ENCODE measurements at places on chromosomes 5 and 9.
A peak's percentile ranks its signal among the peaks of the same experiment; 100 is the strongest.

GRCh38 chr9:117706421-117707116 is 2.4 kb downstream of the TLR4 start:
- peak; percentile 24 for DNase-seq

GRCh38 chr9:34782372-34782771 is 72.4 kb upstream of the CCL21 start:
- DNase-seq = no peak

GRCh38 chr9:133693703-133694529 is 44.2 kb downstream of the SARDH start:
- DNase-seq = no peak

DNA sequence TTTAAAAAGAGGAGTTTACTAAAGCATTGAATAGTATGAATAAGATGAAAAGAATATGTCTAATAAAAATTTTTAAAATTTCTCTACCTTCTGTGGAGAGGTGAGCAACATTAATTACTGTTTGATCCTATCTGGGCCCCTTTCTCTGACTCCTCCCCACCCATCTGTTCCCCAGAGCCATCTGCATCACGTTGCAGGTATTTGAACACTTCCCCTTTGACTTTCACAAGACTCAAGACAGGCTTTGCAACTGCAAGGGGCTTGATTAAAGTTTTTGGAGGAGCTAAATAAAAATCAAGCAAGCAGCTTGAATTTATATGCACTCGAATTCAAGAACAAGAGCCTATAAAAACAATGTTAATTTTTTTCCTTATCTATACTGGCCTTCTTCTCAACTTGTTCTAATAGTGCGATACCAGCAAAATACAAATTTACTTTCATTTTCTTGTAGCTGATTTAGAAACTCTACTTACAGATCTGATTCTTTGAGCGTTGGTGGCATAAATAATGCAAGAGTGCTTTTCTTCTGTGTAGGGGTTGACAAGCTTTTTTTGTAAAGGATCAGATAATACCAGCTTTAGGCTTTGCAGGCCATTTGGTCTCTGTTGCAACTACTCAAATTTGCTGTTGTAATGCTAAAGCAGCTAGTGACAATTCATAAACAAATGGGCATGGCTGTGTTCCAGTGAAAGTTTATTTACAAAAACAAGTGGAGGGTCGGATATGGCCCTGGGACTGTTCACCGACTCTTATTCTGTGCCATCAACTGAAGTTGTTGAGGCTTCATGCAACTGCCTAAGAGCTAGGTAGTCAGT is 21.2 kb downstream of the TXNDC8 start:
- no peak for DNase-seq

DNA sequence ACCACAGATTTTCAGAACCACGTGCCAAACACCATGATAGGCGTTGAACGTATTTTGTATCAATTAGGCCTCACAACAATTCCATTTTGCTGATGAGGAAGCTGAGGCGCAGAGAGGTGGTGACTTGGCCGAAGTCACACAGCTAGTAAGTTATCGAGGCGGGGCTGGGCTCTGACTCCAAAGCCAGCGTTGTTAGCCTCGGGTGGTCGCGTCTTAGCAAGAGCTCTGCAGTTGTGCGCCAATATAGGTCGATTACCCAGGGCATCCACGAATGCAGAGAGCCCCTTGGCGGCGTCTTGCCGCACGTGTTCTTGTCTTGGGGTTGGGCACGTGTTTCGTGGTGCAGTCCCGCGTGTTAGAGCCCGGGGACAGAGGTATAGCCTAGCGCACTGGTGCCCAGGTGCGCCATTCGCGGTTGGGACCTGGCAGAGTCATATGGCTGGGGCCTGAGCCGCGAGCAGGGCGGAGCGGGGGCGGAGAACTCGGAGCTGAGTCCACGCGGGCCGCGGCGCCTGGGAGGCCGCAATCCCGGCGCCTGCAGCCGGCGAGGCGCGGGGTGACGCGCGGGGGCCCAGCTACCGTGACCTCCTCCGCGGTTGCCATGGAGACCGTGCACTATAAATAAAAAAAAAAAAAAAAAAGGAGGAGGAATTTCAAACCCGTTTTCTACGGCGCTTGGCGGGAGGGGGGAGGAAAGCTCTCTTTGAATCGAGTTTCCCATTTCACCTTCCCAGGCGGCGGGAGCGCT is 62.3 kb downstream of the CXXC5 start:
- DNase-seq = no peak

DNA sequence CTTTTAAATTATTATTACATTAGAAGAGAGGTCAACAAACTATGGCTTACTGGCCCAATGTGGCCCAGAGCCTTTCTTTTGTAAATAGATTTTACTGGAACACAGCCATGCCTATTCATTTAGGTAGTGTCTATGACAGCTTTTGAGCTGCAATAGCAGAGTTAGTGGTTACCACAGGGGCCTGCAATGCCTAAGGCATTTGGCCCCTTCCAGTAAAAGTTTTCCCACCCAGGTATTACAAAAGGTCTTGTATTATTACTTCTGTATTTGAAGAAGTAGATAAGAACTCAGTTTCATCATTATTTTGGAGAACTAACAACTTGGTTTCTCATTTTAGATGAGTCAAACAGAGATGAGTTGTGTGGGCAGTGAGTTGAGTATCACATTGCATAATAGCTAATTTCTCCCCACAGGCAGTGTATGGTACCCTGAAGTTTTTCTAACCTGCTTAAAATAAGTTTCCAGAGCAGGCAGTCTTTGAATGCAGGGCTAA is 9.5 kb downstream of the MTRR start:
- DNase-seq = no peak

DNA sequence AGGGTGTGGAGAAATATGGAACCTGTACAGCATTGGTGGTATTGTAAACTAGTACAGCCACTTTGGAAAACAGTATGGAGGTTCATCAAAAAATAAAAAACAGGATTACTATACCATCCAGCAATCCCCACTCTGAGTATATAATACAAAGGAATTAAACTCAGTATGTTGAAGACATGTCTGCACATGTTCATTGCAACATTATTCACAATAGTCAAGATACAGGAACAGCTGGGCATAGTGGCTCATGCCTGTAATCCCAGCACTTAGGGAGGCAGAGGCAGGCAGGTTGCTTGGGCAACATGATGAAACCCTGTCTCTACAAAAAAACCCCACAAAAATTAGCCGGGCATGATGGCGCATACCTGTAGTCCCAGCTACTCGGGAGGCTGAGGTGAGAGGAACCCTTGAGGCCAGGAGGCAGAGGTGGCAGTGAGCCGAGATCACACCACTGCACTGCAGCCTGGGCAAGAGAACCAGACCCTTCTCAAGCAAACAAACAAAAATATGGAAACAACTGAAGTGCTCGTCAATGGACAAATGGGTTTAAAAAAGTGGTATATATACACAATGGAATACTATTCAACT is 63.6 kb downstream of the TMEM174 start:
- DNase-seq = no peak

- no peak for DNase-seq
These were observed 522.9 kb upstream of the ARRDC3 start for GRCh38 chr5:91906027-91906426.

- no peak for DNase-seq
These were observed 11.2 kb upstream of the PDCD1LG2 start for GRCh38 chr9:5499157-5499556.

GRCh38 chr9:80792726-80793125 is 896.6 kb downstream of the TLE1 start:
- no peak for DNase-seq

GRCh38 chr5:103452666-103453065 is 109.9 kb downstream of the NUDT12 start:
- DNase-seq = no peak

- no peak for DNase-seq
These were observed 12.1 kb upstream of the NRG2 start for GRCh38 chr5:140055152-140055551.

DNA sequence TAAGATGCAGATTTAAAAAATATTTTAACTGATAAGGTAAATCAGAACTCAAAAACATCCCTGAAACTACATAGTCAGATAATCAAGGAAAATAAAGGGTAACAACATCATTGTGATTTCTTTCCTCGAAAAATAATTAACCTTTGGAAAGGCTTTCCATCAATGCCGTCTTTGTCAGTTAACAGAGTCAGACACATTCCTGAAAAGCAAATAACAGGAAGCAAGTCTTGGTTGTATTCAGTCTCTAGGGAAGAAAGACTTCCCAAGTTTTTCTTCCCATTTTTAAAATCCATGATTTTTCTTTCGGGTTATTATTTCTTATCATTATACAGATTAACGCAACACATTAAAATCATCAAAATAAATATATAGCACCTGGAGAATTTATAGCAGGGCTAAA is 256.4 kb upstream of the CDH6 start:
- no peak for DNase-seq

GRCh38 chr5:149857499-149857898 is 87.1 kb downstream of the PDE6A start:
- no peak for DNase-seq

DNA sequence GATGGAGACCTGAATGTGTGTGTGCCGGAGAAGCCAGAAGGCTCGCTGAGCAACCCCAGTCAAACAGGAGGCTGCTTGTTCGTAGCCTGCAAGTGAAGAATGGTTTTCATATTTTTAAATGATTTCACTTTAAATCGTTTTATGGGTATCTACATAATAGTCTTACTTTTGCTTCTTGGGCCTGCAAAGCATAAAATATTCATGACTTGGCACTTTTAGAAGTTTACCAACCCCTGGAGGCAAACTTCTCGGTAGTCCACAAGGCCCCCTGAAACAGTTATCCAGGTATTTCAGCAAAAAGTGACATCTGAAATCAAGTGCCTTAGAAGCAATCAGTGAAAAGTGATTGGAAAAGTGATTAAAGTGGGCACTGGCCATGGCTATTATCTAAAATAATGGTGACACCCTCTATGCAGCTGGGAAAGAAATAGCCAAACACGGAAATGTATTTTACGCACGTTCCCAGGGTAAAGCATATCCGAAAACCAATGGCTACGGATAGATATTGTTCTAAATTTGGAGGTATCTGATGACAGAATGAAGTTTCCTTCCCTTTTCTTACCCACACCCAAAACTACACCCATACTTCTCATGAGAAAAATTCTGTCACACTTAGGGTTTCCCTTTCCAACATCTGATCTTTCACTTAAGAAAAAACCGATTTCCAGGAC is 39.0 kb downstream of the RAPGEF1 start:
- no peak for DNase-seq

DNA sequence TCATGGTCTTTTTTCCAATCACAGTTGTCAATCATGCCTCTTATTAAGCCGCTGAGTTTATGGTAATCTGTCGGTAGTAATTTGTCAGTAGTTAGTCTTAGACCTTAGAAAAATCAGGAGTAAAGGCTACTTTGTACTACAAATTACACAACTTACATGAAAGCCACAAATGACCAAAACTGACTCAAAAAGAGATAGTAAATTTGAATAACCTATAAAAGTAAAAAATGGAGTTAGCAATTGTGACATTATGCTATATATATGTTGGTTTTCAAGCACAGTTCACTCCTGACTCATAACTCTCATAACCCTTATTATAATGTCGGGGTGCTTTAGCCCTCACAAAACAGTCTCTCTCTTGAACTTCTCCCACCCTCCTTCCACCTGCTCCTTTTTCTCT is 251.8 kb downstream of the ROR2 start:
- no peak for DNase-seq

DNA sequence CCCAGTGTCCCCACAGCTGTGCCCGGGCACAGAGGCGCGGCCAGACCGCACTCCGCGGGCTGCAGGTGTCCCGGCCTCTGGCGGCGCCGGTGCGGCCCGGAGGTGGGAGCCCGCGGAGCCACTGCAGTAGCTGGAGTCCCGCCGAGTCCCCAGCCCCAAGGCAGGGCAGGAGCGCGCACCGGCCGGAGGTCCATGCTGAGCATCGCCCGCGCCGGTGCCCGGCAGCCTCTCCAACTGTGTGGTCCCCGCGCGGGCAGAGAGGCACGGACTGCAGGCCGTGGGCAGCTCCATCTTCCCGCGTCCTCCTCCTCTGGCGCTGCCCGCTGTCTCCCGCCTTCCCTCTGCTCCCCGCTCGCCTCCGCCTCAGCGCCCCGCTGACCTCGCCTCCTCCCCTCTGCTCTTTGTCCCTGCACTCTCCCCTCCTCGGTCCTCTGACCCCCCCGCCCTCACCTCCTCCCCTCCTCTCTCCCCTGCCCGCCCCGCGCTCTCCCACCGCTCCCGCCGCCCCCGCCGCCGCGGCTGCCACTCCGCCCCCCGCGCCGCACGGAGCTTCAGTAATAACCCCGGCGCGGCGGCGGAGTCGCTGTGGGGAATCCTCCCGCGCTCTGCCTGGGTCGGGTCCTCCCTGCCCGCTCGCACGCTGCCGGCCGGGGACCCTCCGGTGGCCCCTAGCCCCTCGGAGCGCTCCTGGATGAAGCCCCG is at the start of gene ADAMTS16:
Gene ADAMTS16 (plus strand): TSS at position 554 of the 702 bp plus-strand sequence. CDS start 138 bp downstream, at position 692.
- DNase-seq = no peak

DNA sequence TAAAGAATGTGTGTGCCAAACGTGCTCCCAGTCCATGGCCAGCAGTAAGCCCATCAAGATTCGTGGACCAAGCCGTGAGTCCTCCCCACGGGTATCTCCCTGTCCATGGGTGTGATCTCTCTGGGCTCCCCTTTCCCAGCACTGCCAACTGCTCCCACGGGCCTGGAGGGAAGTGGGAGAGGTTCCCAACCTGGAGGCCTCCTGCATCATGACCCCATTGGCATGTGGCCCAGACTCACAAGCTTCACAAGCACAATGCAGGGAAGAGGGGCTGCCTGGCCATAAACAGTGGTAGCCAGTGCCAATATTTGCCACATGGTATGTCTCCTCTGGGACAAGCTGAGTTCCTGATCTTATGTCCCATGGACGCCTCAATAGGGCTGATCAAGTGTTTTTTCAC is 59.1 kb downstream of the ABLIM3 start:
- no peak for DNase-seq

- DNase-seq = no peak
These were observed 28.7 kb downstream of the ENHO start for GRCh38 chr9:34493972-34494535.

GRCh38 chr9:124932333-124932732 is 8.6 kb downstream of the GOLGA1 start:
- DNase-seq = no peak

DNA sequence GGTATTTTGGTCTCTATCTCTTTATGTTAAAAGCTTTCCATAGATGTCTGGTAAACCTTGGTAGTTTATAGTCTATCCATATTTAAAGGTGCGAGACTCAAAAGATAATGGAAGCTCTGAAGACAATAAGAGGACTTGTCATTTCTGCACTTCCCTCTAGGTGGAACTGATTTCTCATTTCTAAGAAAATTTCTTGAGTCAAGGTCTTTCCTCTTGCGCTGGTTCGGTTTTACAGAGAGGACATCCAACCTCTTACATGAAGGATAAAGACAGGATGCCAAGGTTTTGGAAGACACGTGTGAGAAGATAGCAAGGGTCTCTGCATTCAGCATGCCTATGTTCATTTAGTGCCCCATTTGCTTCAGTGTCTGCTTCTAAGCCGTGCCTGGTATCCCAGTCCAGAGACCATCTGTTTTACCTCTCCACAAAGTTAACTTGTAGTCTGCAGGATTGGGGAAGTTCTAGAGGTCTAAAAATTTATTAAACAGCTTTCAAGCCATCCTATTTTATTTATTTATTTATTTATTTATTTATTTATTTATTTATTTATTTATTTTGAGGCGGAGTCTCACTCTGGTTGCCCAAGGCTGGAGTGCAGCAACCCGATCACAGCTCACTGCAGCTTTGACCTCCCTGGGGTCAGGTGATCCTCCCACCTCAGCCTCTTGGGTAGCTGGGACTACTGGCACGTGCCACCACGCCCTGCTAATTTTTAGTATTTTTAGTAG is 41.6 kb downstream of the KIAA1191 start:
- DNase-seq = no peak

Measured in NCI-H2081 treated with DMSO at 0.1 percent for 48 hours (cell line).